ENCODE measurements at places on chromosomes 13 and 19.
A peak's percentile ranks its signal among the peaks of the same experiment; 100 is the strongest.

- DNase-seq: no peak
These were observed 2.5 kb downstream of the LRP3 start for GRCh38 chr19:33196446-33197193.

GRCh38 chr19:7540761-7541474 is 5.4 kb downstream of the PNPLA6 start:
- DNase-seq: no peak

GRCh38 chr19:29372091-29372415 is 153.7 kb upstream of the VSTM2B start:
- DNase-seq: no peak

GRCh38 chr19:32387701-32388392 is 17.7 kb upstream of the DPY19L3 start:
- DNase-seq: no peak

GRCh38 chr13:99119656-99120055 is 81.0 kb upstream of the UBAC2 start:
- DNase-seq: no peak

DNA sequence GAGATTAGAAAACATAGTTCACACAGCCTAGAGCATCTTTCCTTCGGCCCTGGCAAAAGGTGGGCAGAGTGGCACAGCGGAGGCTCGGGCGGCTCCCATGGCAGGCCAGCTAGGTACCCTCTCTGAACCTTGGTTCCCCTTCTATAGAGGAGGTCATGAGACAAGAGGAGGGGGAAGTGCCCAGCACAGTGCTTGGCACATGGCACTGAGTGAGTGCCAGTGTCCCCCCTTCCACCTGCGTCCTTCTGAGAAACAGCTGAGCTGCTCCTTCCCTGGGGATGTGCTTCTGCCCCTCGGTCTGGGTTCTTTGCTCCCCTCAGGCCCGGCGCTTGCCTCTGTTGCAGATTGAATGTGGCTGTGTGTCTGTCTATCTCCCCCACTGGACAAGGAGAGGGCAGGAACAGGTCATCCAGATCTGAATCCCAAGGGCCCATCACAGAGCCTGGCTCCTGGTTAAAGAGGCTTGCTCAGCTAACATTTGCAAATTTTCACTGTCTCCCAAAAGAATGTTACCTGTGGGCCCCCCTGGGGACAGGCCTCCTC is 165.6 kb downstream of the USP12 start:
- no peak for DNase-seq

DNA sequence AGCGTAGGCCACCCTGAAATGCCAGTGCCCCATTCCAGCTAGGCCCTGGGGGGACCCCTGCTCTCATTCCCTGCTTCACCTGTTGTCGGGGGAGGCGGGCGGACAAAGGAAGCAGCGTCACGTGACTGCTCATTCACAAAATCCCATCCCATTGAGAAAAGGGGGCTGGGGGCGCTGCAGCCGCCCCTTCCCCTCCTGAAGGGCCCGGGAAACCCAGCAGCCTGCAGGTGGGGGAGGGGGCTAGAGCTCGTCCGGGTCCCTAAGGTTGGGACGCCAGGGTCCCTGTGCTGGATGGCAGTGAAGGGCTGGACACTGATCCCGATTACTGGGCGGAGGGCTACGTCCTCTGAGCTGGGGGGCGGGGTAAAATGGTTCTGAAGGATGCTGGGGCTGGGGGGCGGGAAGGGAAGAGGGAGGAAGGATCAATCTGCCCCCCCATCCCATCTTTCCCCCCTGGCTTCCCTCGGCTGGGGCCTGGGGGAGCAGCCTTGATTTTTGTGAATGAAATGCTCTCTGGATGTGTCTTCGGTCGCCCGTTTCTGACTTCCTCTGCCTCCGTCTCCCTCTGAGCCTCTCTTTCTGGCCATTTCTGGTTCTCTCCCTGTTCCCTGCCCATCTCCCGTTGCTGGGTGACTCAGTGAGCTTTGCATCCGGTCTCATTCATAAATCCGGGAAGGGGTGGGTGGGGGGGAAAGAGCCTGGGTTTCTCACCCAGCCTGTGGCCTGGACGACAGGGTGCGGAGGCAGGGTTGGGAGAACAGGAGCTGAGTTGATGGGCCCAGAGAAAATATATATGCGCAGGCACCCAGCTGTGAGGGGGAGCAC is 816 bp downstream of the SPRED3 start:
- DNase-seq: peak; percentile 67

DNA sequence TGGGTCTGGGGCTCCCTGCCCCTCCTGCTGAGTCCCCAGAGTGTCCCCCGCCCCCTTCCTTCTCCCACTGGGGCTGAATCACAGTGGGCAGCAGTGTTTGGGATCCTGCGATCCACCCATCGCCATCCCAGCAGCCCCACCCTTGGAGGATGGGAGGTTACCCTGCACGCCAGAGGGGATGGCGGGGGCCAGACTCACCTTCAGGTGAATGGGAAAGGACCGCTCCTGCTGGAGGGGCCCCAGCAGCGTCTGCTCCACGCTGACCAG is 569 bp downstream of the DLEU7 start:
- no peak for DNase-seq

GRCh38 chr13:112417079-112417478 is 40.9 kb downstream of the SPACA7 start:
- DNase-seq: no peak

DNA sequence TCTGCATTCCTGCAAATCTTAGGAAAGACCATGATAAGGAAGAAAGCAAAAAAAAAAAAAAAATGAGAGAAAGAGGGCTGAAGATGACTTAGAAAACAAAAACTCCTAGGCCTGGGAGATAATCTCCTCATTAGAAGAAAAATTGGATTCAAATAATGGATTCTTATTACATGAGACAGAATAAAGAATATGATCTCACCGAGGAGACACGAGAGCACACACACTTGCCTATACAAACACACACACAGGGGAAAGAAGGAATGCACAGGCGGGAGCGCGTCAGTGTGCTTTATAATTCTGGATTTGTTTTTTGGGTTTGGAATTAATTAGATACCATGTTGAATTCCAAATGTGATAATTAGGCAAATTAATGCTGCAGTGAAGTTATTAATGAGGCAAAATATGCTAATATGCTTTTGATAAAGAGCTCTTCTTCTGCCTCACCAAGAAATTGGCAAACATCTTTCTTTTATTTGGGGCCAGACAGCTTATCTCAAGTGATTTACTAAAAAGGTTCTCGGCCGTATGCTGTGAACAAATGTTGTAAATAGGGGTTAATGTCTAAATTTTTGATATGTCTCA is 36.1 kb upstream of the PCDH8 start:
- no peak for DNase-seq

DNA sequence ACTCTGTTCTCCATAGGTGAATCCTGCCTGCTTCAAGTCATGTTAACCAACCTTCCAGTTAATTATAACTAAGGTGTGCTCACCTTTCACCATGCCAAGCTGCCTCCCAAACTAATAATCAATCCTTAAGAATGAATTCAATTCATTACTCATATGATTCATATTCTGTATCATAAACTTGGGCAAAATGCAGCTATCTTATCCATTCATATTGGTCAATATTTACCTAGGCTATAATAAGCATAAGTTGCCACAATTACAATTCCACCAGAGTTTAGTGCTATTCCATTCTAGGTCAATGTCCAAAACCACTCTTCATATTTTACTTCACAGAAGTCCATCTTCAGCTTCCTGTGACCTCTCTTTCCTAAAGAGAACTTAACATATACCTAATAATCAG is 13.4 kb downstream of the ELF1 start:
- no peak for DNase-seq

DNA sequence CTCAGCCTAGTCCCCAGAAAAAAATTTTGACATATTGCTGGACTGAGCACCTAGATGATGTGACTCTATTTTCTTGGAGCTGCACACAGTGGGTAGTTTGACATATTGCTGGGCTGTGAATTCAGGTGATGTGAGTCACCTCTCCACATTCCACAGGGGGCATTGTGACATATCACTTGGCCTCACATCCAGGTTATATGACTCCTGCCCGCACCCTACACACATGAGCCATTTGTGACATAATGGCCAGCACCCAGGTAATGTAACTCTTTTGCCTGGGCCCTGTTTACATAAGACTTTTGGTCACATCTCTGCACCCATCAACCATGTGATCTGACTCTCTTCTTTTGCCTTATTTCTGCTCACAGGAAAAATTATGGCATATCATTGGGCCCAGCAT is 55.1 kb upstream of the ZNF43 start:
- no peak for DNase-seq

DNA sequence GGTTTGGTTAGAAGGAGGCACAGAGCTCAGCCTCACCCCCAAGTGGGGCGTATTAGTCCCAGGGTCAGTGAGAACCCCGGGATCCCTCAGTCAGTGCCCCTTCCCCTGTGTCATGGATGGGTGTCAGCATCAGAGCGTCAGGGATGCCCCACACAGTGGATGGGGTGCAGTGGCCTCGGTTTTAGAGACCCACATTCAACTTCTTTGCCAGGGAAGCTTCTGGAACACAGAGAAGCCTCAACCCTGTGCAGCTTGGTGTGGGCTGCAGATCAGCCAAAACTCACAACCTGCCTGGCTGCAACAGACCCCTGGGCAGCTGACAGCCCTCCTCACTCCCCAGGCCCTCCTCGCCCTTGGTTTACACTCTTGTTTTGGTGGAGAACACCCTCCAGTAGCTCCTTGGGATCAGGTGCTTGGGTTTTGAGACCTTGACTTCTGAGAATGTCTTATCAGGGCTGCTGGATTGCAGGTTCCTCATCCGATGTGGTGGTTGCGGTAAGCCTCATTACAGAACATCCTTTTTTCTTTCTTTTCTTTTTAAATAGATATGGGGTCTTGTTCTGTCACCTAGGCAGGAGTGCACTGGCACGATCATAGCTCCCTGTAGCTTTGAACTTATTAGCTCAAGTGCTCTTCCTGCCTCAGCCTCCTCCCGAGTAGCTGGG is 11.0 kb downstream of the ZNF333 start:
- no peak for DNase-seq

DNA sequence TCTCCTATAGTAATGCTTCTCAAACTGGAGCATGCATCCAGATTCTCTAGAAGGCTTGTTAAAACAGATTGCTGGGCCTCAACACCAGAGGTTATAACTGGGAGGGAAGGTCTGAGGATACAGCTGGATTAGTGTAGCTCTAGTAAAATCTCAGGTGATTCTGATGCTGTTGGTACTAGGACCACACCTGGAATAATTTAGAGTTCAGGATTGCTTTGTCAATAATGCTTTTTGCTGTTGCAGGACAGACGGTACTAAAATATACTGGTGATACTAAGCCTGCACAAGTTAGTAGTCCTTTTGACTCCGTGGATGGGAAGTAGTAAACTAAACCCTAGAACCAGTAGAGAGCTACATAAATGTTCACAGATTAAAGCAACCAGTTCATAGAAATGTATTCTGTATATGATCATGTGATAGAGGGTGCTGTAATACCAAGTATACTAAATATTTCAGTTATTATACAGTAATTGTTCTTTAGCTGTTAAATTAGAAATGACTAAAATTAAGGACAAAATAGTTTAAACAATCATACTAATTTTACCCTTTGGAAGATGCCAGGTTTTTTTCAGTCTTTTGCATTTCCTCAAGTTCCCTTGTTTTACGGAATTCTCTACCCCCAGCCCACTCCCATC is 258.2 kb upstream of the STARD13 start:
- no peak for DNase-seq

DNA sequence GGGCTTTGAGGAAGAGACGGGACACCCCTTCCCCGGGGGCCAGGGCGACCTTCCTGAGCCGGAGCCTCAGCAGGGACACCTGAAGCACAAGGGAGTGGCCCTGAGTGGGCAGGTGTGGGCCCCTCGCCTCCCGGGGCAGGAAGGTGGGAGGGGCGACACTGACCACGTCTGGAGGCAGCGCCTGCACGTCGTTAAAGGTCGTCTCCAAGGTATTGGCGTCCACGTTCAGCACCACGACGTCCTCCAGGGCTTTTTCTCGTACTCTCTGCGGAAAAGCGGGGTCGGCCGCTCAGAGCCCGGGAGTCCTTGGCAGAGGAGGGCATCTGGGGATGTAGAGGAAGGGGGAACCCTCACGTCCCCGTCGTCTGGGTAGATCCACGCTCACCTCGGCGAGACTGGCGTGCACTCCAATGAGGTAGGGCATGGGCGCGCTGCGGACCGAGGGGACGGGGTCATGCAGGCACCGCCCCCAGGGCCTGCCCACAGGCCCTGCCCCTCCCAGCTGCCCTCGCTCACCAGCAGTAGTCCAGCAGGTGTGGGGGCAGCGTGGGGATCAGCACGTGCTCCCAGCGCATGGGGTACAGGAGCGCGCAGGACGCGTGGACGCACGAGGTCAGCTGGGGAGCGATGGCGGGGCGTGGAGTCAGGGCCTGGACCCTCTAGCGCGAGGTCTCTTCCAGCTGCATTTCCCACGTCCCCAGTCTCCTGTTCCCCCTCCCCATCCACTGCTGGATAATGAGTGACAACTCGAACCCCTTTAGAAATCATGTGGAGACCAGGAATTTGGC is 6.1 kb downstream of the DENND1C start:
- no peak for DNase-seq

- DNase-seq: no peak
These were observed 805.7 kb downstream of the PCDH9 start for GRCh38 chr13:66424422-66424821.

DNA sequence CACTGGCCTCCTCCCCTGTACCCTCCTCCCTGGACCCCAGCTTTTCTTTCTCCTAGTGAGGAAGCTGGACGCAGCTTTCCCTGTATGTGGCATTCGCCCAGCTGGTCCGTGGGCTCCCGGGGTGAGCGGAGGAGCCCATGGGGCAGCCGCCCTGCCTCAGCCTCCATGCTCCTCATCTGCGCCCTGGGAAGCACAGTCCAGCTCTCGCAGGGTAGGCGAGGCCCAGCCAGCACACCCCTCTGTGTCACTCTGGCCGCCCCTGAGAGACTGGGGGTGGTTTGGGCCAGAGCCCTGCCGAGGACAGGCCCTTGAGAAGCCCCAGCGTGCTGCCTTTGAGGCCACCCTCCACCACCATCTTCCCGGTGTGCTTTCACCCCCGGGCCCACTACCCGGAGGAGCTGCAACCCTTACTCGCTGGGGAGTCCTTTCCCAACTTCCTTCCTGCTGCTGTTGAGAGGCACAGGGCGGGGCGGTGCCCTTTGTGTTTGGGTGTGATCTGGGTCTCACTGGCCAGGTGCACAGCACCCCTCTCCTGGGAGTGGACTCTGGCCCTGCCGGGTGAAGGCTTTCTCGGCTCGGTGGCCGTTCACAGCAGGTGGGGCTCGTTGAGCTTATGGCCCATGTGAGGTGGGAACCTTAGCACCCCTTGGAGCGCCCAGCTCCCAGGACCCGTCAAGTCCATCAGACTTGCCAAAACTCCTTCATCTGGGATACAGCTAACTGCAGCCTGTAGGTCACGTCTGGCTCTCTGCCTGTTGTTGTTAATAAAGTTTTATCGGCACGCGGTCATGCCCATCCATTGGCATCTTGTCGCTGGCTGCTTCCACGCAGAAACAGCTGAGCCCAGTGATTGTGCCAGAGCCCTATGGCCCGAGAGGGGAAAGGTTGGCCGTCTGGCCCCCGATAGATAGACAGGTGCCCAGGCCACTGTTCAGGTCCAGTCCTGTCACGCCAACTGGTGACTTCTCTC is 3.2 kb downstream of the NCLN start:
- DNase-seq: no peak

All from D721Med (cell line).